Stimulated activated CD8-positive, alpha-beta memory T cell treated with anti-CD3 and anti-CD28 coated beads, Interleukin-15, amount 100 ng/mL, for 24 hours (primary cell): ENCODE measurements at places on chromosomes 2 and 18.

DNA sequence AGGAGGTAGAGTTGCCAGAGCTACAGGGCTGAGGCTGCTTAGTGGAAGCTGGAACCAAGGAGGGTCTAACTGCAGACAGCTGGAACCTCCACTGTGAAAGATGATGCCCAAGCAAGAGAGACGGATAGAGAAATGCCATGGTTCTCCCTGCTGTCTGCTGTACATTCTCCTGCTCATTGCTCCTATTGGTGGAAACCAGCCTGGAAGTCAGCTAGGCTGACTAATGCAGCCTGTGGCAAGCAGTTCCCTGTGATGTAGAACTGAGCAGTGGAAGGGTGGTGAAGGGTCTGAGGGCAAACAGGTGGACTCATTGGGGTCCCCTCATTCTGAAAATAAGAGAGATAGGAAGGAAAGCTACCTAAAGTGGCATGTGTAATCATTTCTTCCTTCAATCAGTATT lies 563.6 kb downstream of the SLC4A3 start:
- DNase-seq: no peak

DNA sequence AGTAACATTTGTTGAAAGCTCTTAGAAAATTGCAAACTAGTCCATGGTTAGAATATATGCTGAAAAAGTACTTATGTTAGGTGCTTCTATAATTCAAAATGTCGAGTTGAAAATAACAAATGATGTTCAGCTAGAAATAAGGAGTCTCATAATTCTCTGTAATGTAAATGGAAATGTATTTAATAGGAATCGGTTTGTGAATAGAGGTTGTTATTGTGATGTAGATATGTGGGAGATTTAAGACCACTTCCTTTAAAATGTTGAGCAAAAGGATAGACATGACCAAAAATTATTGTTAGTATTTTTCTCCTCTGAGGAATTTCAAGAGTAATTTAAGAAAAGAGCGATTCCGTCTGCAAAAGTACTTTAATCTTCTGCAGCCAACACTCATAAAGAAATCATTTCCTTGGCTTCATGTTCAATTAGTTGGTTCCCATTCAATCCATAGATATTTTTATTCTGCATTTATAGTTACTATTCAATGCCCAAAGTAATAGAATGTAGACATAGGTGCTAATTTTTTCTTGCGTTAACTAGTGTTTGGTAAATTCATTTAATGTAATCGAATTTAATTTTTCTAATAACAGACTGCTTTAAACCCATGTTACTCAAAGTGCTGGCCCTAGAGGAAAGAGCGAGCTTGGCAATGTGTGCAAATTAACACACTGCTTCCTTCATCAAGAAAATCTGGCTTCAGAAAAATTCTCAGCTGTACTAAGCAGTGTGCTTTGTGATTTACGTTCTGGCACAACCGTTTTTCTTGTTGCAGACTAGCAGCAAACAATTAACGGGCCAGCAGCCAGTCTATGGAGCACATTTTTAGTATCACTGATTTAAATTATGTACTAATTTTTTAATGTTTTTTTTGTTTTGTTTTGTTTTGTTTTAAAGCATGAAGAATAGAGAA lies 32.2 kb downstream of the FN1 start:
- DNase-seq: no peak

- DNase-seq: no peak
These were observed 622 bp downstream of the RAB12 start for GRCh38 chr18:8609659-8610458.

GRCh38 chr2:179479947-179480346 lies 215.3 kb upstream of the SESTD1 start:
- DNase-seq: no peak

- DNase-seq: no peak
These were observed 113.2 kb downstream of the GYPC start for GRCh38 chr2:126769118-126769517.

GRCh38 chr2:190477661-190478454 lies 56.7 kb downstream of the NEMP2 start:
- no peak for DNase-seq

- DNase-seq: no peak
These were observed 70.3 kb upstream of the DOCK10 start for GRCh38 chr2:225112362-225113126.

GRCh38 chr2:167484875-167485274 lies 596.6 kb downstream of the XIRP2 start:
- DNase-seq: no peak

- DNase-seq: no peak
These were observed 39.2 kb downstream of the UNC50 start for GRCh38 chr2:98647636-98648035.

DNA sequence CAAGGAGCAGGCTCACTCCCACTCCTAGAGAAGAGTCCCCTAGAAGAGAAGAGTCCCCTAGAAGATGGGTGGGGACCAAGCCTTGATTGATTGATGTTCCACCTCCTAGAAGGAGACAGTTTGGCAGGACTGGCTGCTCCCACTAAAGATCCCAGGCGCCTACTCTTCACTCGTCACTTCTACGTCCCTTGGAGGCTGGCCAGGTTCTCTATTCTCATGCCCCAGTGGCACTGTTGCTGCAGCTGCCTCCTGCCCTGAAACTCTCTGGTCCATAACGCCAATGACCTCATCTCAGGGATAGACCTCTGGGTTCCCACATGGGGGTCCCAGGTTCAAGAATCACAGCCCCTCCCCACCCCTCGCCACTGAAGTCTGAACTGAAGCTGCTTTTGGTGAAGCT lies 2.5 kb upstream of the SP140L start:
- DNase-seq: no peak

DNA sequence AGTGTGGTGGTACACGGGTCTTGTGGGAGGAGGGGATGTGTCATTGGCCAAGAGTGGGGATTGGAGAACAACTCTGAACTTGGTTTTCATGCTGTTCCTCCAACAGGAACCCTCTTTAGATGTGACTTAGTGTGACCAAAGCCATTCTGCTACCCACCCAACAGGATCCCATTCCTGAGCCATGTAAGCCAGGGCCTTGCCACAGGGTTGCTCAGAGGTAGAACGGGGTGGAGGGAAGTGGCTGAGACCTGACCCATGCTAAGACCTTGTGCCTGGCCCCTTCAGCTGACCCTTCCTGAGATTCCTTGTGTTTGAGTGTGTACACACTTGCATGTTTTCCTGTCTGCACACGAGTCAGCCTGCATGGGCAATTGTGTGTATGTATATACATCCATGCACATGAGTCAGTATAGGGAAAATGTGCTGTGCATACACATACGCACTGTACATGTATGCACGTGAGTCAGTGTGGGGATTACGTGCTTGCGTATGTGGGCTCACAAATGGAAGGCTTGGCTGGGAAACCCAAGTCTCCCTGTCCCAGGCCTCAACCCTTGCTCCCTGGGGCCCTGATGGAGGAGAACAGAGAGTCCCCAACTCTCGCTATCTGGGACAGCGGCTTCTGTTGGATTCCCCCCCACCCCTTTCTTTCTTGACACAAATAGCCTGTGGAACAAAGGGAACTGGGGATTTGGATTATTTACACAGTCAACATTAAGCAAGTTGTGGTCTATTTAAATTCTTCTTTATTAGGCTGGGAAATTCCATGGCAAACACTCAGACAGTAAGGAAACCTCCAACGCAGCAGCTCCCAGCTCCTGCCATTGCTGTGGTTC lies 339.8 kb downstream of the DYSF start:
- no peak for DNase-seq

DNA sequence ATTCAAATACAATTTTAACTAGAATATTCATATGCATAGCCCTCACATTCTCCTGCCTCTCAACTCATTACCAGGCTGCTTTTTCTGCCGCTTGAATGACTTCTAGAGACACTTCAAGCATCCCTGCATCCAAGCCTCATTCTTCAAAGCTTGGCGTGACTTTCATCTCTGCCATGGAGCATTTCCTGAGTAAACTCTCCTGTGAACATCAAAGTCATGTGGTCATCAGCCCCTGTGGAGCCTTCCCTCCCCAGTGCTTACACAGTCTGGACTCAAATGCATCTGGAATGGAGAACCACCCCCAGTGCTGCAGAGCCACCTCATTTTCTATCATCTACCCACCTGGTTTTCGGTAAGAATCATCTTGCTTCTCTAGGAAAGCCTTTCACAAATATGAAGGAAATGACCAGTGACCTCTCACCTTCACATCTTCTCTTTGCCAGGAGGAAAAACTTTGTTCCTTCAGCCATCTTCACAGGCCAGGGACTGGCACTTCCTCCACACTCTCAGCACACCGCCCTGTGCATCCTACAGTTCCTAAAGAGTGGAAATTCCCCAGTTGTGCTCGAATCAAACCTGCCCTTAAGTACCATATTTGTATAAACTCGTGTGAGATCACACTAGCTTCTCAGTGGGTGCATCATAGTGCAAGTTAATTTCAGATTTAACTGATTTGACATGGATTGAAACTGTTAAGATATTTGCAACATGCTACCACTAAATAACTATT lies 116.4 kb downstream of the COL6A3 start:
- no peak for DNase-seq

DNA sequence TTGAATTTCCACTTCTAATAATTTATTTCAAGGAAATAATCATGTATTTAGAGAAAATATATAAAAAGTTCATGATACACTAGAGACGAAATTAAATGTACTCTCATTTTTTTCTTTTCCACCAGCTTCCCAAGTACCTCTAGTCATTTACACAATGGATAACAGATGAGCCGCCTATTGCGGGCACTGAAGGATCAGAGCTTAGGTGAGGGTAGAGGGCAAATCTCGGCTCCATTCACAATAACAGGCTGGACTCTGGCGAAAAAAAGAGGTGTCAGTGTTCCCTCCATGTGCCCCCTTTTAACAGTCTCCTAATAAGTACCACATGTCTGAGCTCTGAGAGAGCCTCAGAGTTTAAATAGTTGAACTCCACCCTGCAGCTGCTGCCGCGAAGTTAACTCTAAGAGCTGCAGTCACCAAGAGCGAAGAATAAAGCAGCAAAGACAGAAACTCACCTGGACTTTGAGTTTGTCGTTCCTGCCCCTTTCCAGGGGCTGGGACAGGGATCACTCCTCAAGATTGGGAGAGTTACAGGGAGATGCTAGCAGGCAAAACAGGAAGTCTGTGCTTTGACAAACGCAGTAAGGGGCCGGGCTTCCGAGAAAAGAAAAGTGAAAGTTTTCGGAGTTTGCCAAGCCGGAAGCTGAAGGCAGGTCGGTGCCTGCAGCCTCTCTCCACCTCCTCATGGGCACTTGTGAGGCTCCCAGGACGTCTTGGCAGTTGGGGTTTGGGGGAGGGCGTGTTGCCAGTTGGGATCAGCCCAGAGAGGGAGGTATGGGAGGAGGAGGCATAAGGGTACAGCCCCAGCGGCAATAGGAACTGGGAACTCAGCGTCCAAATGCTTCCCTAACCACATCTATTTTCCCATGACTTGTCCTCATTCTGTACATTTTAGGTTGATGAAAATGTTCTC lies at the start of gene SP110:
Gene SP110 (minus strand): TSS at position 566 of the 913 bp plus-strand sequence. CDS start 3,057 bp downstream, outside the sequence.
- DNase-seq: peak; percentile 31

DNA sequence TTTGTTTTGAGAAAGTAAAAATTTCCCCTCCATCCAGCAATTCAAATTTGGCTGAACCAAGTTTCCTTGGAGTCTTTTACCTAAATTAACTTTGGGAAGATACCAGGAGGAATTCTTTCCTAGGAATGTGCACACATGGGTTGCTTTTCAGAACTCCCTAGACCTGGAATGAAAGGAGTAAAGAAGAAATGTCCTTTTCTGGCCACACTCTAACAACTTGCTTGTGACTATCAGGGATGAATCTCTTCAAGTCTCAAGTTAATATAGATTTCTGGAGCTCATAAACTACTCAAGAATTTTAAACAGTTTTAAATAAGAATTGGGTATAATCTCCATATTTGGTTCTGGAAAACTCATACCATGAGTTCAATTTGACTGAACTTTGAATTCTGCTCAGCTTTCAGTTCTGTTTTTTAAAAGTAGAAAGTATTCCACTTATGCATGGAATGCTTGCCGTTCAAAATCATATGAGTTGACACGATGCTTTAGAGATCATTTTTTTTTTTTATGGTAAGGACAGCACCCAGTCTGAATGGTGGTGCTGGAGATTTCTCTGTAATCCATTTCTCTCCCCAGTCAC lies 7.7 kb downstream of the RASGRP3 start:
- no peak for DNase-seq

- no peak for DNase-seq
These were observed 26.0 kb downstream of the ABCB11 start for GRCh38 chr2:169005080-169005598.

GRCh38 chr2:141392517-141393213 lies 738.2 kb downstream of the LRP1B start:
- no peak for DNase-seq
